ENCODE measurements at places on chromosomes 1 and 21.

DNA sequence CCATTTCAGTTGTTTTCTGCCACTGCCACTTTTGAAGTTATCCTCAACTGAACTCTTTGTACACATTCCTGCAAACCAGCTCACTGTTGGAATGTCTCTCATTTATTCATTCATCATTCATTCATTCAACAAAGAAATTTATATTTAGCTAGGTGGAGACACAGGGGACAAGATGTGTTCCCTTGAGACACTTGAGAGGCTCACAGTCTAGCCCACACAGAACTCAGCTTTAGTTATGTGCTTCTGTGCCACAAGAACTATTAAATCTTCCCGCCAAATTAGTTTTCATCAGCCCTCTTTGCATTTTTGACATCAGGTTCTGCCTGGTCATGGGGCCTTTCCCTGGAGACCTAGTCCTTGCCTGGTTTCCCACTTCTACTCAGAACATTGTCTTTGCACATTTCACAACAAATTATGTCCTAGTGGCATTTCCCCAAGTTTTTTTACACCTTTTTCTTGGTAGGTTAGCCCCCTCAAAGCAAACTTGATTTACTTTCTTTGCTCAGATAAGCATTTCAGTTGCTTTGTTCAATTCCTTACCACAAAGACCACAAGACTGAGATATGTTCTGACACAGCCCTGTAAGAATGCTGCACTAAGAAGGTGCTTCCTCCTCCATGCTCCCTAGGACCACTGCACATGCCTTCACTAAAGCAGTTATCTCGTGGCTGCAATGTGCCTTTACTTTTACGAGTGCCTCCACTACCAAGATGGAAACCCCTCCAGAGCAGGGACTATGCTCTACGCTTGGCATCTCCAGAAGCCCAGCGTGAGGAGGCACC, 31.0 kb downstream of the ILDR2 start:
- no peak for DNase-seq

GRCh38 chr1:228469413-228470162, 17.6 kb upstream of the RNF187 start:
- no peak for DNase-seq

- DNase-seq: peak; percentile 70
Measured at GRCh38 chr1:35894183-35894582, 11.2 kb downstream of the AGO1 start.

DNA sequence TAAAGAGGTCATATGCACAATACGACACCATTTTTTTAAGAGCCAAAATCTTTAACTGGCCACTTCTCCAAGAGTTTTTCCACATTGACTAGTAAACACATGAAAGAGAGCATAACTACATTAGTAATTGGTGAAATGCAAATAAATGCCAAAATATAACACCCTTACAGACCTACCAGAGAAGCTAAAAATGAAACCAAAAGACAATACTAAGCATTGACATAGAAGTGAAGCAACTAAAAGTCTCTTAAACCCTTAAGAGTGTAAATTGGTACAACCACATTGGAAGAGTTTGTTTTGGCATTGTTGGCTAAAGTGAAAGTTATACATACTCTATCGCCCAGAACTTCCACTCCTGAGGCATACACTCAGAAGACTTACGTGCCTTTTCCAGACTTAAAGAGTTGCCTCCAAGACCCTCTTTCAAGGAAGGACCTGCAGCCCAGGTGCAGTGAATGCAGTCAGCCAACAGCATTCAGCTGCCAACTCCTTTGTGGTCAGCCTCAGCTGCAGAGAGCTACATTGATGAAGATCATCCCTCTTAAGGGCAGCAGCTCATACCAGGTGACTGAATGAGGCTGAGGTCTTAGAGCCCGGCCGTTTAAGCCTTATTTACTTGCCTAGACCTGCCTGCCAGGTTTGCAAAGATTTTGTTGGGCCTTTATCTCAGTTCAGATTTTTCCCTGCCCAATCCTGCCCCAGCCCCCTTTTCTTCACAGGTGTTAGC, 839.1 kb upstream of the ADGRL2 start:
- no peak for DNase-seq

- DNase-seq: no peak
Measured at GRCh38 chr21:33168886-33169285, 60.9 kb upstream of the IFNAR2 start.

- no peak for DNase-seq
Measured at GRCh38 chr1:9306006-9306405, 13.3 kb downstream of the SPSB1 start.

- no peak for DNase-seq
Measured at GRCh38 chr1:116833718-116834117, 76.0 kb upstream of the PTGFRN start.

- DNase-seq: peak; percentile 97
Measured at GRCh38 chr1:41516168-41517061, 31.9 kb upstream of the EDN2 start.

GRCh38 chr1:183212870-183213269, 26.8 kb downstream of the LAMC2 start:
- no peak for DNase-seq

DNA sequence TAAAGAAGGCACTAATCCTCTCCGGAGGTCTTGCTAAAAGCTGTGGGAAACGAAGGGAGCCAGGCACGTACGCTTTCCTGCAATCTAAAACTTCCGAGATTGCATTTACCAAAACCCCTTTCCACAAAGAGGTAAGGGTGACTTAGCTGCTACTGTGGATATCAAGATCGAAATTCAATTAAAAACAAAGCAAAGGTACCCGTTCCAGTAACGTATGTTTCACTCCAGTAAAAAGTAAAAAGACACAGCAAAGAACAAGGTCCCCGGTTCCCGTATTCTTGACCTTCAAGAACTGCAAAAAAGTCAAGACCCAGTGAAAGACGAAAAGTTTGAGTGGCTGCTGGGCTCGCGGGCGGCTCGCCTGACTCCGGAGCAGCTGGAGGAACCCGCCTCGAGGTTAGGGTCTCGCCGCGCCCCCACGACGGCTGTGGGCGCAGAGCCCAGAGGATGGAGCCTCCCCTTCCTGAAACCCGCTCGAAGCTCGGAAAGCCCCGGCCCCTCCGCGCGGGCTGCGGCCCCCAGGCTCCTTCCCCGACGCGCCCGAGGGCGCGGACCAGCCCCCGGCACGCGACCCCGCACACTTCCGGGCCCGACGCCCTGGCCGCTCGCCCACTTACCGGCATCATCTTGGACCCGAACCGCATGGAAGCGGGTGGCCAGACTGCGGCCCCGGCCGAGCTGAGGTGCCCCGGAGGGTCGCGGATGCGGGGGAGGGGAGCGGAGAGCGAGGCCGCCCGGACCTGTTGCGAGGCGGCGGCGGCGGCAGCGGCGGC, 524 bp downstream of the TP53BP2 start:
- DNase-seq: peak; percentile 64

DNA sequence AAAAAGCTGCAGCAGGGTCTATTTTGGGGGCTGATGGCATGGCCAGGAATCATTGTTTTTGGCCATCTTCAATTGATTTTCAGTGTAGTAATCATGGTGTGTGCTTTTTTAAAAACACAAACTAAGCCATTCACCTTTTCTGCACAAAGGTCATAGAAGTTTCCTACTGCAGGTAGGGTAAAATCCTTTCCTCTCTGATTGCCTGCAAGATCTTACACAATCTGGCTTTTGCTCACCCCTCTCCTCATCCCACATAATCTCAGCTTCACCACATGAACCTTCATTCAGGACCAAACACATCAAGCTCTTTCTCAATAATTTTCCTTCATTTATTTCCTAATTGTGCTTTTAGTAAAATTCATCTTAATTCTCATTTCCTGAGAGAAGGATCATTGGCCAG, 38.3 kb upstream of the GBP5 start:
- DNase-seq: no peak

DNA sequence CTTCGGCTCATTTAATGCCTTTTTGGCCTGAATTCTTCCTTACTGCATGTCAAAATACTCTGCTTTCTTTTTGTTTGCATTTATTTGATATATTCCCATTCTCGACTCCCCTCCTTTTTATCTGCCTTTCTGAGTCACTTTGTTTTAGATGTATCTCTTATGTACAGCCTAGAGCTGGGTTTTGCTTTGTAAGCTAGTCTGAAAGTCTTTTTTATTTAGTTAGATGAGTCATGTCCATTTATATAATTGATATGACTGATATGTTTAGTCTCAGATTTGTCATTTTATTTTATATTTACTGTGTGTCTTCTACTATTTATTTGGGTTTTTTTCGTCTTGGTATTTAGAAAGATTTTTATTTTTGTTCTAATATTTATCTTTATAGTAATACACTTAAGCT, 33.6 kb upstream of the GNG5 start:
- no peak for DNase-seq

- no peak for DNase-seq
Measured at GRCh38 chr1:187903223-187903622, 1074.5 kb downstream of the PLA2G4A start.

DNA sequence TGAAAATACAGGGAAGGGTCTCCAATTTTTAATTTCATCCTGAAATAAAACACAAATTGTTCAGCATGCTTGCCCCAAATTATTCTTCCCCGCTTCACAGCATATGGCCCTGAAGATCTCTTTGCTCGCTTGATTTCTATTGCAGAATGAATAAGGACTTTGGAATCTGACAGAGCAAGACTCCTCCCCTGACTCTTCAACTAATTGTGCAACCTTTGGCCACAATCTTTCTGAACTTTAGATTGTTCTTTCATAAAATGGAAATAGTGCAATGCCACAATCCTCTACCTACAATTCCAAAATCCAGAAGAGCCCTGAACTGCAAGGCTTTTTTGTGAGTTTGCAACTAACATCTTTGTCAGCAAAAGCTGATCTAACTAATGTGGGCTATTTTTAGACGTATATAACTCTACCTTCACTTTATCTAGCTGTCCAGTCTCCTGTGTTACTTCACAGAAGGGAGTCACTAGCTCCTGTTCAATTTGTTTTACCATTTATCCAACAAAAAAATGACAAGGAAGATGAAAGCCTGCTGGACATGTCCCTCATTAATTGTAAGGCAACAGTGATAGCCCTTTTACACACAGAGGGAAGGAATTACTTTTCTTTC, 13.4 kb downstream of the RNASEL start:
- DNase-seq: no peak

- DNase-seq: no peak
Measured at GRCh38 chr1:223551610-223552009, 113.9 kb downstream of the CAPN8 start.

- DNase-seq: peak; percentile 20
Measured at GRCh38 chr1:227234998-227235405, 83.3 kb downstream of the CDC42BPA start.

DNA sequence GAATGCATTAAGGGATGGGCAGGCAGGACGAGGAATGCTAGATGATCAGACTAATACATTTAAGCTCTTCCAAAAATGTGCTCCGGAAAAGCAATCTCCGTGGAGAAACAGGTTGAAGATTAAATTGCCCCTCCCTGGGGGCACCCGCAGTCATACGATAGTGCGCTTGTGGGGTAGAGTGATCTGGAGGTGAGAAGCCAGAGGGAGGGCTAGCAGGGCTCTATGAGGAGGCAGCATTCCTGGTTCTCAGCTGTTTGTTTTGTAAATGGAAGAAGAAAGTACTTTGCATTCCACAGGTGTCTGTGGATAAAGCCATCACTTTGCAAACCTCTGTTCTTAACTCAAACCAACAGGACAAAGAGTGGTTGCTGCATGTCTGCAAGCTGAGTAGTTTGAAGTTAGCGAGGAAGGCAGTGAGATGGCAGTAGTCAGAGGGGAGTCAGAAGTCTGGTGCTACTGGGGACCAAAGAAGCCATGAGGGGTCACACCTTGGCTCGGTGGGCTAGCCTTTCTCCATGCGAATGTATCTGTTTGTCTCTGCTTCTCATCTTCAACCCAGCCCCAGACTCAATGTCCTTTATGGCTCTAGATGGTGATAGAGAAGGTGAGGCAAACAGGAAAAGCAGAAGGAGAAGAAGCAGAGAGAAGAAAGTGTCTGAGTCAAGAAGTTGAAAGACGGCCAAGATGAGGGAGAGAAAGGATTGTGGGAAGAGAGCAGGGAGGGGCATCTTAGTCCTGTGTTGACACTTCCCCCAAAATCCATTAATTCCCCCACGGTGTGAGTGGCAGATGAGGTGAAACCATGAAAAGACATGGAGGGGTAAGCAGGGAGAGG, 65.2 kb upstream of the GJA8 start:
- DNase-seq: no peak

DNA sequence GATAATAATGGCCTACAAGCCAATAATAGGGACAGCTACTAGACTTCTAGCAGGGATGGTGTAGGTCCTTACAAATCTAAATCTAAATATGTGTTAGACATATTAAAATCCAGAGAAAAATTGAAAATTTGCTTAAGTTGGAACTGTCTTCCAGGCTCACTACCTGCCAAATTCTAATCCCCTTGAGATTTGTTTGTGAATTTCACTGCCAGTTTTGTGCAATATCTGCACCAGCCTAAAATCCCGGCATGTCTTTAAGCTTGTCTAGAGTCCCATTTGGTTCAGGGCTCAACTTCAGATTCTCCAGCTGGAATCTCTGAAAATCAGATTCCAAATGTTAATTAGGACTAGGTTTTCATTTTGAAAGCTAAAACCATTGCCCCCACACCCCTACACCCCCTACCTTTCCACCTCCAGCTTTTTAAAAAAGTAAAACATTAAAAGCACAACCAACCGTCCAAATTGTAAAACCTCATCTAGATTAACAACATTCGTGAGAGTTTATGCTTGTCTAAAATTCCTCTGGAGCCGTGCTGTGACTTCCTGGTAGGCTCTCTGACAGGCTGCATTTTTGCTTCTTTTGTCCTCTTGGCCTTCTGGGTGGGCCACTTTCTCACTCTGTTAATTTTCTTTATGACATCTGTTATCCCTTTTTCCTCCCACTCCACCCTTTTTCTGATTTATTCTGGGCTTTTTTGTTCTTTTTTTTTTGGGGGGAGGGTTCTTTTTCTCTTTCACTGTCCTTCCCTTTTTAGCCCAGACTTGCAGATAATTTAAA, 348.7 kb downstream of the PAPPA2 start:
- no peak for DNase-seq

GRCh38 chr21:38319781-38320180, 63.0 kb downstream of the KCNJ15 start:
- DNase-seq: no peak

DNA sequence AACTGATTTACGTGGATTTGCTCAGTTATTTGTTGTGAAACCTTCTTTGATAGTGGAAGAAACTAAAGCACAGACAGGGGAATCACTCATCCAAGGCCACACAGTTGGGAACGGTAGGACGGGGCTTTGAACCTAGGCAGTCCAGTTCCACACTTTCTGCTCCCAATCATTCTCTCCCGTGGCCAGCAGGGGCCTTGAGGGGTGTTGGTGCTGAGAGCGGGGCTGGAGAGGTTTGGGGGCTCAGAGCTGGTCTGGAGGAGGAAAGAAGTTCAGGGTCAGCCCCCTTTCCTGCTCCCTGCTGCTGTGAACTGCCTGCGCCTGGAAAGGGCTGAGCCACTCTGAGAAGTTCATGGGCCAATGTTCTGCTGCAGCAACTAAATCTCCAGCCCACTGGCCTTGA, 31.4 kb upstream of the ACTL8 start:
- no peak for DNase-seq

GRCh38 chr1:64838486-64838885, 93.6 kb downstream of the RAVER2 start:
- DNase-seq: no peak
